ENCODE measurements at places on chromosomes 1 and 21.

DNA sequence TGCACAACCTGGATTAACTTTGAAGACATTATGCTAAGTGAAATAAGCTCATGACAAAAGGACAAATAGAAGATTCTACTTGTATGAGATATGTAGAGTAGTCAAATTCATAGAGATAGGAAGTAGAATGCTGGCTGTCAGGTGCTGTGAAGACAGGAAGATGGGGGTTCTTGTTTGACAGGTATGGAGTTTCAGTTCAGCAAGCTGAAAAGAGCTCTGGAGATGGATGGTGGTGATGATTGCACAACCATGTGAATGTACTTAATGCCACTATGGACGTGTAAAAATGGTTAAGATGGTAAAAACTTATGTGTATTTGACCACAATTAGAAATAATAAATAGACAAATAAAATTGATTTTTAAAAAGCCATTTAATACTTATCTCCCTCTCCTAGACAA lies 169.8 kb upstream of the DUSP10 start:
- no peak for DNase-seq

DNA sequence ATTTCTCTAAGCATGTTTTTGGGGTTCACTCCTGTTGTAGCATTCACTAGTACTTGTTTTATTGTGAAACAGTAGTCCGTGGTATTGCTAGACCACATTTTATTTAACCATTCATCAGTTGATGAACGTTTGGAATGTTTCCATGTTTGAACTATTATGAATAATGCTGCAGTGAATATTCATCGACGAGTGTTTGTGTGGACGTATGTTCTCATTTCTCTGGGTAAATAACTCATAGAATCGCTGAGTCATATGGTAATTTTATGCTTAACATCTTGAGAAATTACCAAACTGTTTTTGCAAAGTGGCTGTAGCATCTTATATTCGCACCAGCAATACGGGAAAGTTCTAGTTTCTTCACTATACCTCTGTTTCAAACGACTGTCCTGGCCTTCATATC lies 28.0 kb upstream of the KAZN start:
- DNase-seq, result no peak

- DNase-seq, result no peak
Observed at GRCh38 chr1:60746278-60746791, 336.0 kb upstream of the NFIA start.

DNA sequence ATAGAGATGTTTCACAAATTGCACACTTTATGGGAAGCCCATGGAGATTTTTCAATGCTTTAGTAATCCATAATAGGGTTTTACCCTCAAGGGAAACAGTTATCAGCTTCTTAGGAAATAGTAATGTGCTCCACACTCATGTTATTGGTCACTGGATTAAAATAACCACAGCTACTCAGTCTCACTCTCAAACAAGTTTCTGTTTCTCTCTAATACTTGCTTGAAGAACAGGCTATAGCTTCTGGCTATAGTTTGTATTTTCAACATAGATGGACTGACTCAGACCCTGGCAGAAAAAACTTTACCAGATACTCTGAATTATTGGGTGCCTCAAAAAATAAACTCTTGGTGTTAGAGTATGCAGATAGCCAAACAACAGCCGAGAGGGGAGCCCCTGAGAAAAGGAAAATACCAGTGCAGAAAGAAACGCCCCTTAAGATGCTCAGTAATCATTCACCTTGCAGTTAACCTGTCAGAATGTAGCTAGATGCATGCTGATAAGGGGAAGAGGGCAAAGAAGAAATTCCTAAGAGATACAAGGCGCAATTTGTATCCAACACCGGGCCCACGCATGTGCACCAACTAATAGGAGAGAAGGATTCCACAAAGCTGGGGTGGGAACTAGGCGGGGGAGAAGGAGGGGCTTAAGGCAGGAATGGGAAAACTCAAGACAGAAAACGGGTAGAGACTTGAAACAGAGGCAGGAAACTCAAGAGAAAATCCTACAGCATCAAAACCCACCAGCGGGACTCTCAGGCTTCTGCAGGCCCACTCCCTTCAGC lies 30.4 kb upstream of the PDE4B start:
- DNase-seq, result no peak

DNA sequence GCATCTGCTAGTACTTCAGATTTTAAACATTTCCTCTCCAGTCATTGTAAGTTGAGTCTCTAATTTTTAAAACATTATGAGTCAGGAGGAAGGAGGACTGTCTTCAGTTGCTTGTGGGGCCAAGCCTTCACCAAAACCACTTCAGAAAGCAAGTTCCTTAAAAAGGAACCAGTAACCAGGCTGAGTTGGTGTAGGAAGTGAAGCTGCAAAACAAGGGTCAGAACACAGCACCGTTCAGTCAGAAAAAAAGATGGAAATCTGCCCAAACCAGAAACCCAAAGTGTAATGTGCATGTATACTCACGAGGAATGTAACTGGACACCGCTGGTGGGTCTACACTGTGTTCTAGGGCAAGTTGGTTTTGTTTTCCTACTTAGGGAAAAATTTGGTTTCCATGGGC lies 402.1 kb downstream of the SETD4 start:
- DNase-seq, result peak; percentile 2

DNA sequence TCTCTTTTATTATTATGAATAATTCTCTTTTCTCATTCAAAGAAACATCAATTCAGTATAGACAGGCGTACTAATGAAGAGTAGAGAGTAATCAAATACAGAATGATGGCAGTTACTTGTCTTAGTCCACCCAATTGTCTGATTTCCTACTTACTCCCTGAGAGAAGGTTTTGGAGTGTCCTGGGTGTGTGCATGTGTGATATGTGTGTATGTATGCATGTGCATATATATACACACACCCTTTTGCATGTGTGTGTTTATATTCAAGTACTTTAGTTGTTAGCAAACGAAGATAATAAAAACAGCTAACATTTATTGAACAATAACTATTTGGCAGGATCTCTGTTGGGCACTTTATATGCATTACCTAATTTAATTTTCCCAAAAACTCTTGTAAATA lies 63.2 kb upstream of the CCDC190 start:
- no peak for DNase-seq

DNA sequence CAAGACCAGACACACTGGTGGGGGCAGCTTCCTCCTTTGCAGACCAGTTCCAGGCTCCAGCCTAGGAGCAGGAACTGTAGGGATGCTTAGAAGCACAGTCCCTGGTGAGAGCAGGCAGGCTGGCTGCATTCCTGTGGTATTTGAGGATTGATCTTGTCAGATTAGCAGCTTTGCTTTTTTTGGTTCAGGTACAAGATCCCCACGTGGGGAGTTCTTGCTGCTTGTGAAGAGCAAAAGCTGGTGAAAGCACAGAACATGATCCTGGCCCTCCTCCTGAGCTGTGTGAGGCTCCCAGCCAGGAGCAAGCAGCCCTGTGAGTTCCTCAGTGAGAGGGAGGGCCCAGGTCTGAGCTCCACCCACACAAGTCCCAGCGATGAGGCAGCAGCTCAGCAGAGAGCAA lies 75.3 kb upstream of the ARTN start:
- DNase-seq, result no peak

- DNase-seq, result no peak
Observed at GRCh38 chr1:156319664-156320063, 18.4 kb downstream of the CCT3 start.

- no peak for DNase-seq
Observed at GRCh38 chr1:75693551-75693950, 31.0 kb upstream of the ACADM start.

GRCh38 chr21:46596201-46596600 lies 8.7 kb downstream of the S100B start:
- no peak for DNase-seq

GRCh38 chr1:156499842-156500542 lies 583 bp downstream of the MEF2D start:
- DNase-seq, result peak; percentile 55

- DNase-seq, result no peak
Observed at GRCh38 chr1:230081751-230082150, 14.7 kb downstream of the GALNT2 start.

DNA sequence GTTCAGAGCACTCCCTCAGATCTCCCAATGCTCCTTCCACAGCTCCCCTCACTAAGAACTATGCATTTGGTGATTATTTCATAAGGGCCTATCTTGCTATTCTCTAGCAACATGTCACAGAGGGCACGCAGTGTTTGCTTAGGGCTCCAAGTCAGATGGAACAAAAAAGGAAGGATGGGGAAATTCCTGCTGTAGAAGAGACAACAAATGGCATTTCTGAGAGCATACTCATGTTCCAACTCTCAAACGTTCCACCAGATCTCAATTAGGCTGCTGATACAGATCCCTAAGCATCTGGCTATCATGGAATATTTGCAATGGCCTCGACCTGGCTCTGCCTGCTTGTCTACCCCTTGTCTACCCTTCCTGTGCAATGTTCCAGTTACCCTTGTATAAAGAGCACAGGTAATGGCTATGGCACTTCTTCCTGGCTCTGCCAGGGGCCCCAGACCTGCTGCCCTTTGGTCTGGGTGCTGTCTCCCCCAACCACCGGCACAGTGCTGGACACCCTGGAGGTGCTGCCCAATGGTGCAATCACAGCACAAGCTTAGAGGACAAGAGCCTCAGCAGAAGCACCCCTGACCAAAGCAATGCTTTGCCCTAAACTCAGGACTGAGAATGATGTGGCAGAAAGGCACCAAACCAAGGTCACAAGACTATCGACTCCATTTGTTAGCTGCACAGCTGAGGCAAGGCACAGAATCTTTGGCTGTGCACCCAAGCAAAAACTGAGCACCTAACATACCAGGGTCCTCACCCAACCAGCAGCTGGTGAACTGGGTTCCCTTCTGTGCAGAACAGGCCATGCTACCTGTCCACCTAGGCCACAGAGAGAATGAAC lies 3.6 kb downstream of the PARP1 start:
- DNase-seq, result no peak

GRCh38 chr1:64811131-64811530 lies 66.3 kb downstream of the RAVER2 start:
- DNase-seq, result no peak

Measured in CD4-positive, alpha-beta T cell treated with Interferon gamma for 1 hour (primary cell).